ENCODE measurements at places on chromosomes 12 and 14.

GRCh38 chr12:46560089-46560488 is 187.5 kb upstream of the SLC38A2 start:
- DNase-seq, result no peak

DNA sequence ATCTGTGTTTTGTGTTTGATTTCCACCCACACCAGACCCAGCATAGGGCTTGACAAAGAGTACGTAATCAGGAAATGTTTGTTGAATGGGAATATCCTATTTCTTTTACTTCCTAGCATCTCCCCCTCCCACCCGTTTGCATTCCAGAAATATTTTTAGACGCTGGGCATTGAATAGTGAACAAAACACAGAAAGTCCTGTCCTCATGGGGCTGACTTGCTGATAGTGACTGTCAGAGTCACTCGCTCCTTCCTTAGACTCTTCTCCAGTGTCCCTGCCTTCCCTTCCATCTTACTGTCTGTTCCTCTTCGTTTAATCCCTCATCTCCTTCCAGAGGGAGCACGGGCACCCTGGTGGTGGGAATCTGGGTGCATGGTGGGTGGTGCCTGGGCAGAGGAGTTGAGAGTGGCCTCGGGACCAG is 53.6 kb downstream of the SLC25A47 start:
- no peak for DNase-seq

GRCh38 chr12:78712834-78713481 is 151.6 kb upstream of the SYT1 start:
- DNase-seq, result no peak

DNA sequence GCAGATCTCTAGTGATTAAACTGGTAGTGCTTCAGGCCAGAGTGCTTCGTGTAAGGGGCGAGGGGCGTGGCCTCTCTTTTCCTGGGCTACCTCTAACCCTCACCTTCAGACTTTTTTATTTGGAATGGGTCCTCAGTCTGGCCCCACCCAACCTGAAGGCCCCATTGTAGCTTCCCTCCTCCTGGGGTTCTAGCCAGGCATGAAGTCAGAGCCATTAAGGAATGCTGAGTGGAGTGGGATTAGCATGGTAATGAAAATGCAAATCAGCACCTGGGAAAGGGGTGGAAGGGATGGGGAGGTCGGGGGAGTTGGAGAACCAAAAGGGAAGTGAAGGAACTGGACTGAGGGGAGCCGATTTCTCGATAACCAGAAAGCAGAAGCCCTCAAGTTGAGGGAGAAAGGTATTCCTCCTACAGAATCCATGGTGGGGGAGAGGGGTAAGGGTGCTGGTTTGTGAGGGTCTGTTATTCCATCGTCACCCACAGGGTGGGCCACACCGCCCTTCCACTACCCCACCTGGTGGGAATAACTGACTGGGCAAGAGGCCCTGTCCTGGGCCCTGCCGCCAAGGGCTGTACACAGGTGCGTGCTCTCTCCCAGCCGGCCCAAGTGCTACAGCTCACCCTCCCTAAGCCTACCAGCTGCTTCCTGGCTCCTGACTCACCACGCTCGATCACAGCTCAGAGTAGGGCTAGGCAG is 14.1 kb downstream of the ZFHX2 start:
- DNase-seq, result no peak

GRCh38 chr12:93698307-93699092 is 21.3 kb downstream of the CRADD start:
- no peak for DNase-seq

- no peak for DNase-seq
These were observed 367.8 kb downstream of the EMP1 start for GRCh38 chr12:13564266-13564810.

DNA sequence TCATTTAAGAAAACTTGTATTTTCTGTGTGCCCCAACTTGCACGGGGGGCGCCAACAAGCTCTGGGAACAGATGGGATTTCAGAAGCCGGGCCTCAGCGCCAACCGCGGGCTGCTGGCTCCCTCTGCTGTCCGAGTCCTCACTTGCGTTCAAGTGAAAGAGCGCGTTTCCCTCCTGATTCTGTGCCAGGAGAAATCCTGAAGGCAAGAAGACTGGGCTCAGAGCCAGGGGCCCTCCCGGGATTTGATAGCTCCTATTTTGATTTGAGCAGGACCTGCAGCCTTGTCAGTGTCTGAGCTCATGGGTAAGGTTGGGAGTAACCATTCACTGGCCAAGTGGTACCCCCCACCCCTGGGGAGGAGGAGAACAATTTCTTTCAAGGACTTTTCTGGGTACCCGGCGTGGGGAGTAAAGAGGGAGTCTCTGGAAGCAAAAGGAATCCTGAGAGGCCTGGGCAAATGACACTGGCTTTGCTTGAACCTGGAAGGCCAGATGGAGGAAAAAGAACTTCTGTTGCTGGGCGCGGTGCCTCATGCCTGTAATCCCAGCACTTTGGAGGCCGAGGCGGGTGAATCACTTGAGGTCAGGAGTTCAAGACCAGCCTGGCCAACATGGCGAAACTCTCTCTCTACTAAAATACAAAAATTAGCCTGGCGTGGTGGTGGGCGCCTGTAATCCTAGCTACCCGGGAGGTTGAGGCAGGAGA is 179.0 kb upstream of the RGS6 start:
- peak; percentile 55 for DNase-seq

DNA sequence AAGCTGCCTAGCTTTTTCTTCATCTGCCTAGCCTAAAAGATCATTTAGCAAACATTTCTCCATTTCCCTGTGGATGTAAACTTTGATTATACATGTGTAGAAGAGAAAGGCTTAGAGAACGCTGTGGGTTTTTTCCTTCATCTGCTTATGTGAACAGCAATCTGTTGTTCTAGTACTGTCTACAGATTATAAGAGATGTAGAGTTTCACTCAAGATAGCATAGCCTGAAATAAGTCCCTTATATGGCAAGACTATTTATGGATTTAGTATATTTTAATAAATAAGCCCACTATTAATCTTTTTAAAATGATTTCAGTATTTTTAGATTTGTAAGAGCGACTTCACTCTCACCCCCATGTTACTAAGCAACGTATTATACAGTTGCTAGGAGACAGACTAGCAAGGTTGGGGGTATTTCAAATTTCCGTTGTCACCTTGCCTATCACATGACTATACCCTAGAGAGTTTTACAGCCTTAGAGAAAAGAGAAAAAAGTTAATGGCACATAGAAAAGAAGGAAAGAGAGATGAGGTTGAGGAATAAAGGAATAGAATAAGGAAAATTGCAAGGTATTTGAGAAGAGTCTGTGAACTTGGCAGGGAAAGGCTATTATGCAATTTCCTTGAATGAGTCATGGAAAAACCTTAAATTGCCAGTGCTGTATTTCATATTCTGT is 12.2 kb upstream of the TUBA1A start:
- peak; percentile 63 for DNase-seq

DNA sequence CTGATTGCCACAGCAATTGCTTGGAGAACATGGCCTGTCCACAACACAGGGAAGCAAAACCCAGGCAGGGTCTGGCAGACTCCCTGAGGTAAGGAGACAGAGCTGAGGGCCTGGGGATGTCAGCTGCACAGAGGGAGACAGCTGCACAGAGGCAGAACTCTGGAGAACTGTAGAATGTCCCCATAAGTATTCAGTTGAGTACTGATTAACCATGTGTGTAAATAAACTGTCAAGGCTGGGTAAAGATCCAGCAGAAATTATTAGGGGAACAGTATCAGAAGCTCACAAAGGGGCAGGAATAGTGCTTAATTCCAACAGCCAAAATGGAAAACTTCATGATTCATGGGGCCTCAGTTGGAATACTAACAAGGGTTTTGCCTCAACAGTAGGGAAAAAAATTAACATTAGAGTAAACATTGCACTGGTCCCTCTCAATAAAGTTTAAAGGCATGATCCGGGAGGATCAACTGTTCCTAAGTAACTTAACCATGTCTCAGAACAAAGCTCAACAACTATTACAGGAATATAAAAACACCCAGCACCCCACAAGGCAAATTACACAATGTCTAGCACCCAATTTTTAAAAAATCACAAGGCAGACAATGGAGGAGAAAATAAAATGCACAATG is 201.3 kb upstream of the RASSF8 start:
- no peak for DNase-seq

DNA sequence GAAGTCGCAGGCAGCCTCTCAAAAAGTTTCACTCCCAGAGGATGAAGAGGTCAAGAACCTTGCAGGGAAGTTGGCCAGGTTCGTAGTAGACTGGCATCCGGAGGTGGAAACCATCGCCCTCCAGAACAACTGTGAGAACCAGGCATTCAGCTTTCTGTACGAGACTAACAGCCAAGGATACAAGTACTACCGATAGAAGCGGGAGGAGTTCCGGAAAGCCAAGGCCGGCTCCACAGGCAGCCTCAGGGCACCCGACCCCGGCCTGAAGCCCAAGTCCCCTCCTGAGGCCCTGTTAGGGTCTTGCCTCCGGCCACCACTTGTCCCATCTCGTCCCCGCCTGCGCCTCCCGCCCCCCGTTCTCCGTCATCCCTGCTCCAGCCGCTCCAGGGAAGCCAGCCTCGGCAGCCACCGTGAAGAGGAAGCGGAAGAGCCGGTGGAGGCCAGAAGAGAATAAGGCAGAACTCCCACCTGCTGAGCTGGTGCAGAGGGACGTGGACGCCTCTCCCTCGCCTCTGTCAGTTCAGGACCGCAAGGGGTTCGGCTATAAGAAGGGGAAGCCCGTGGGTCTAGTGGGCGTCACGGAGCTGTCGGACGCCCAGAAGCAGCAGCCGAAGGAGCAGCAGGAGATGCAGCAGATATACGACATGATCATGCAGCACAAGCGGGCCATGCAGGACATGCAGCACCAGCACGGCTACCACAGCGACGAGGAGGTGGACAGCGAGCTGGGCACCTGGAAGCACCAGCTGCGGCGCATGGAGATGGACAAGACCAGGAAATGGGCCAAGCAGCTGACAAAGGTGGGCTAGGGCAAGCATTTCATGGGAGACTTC is 366.8 kb upstream of the ATXN7L3B start:
- DNase-seq, result no peak

GRCh38 chr12:50572760-50573159 is 68.0 kb downstream of the DIP2B start:
- DNase-seq, result no peak

GRCh38 chr12:176321-177181 is 37.4 kb downstream of the SLC6A12 start:
- DNase-seq, result no peak

DNA sequence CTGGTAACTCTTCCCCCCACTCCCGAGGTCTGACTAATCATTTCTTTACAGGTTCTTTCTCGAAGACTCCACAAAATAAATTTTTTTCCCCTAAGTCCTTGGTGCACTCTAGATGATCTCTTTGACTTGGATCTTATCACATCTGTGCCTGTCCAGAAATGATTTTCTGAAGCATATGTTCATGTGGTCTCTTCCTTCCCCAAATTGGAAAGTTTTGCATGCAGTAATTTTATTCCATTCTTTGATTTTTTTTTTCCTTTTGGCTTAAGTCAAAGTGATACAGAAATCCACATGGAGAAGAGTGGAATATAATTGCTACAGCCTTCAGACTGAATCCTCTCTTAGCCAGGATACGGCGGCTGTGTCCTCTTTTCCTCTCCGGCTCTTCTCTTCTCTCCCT is 213.3 kb downstream of the BMP4 start:
- no peak for DNase-seq

DNA sequence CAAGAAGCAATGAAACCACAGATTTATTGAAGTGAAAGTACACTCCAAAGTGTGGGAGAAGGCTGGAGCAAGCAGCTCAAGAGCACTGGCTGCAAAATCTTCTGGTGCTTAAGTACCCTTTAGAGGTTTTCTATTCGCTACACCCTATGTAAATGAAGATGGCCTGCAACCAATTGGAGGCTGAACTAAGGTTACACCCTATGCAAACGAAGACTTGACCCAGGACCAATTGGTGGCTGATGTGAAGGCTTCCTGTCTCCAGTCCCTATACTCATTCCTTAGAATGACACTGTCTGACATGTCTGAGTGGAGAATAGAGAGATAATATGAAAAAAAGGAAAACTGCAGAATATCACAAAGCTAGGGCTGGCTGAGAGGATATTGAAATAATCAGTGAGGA is 57.2 kb downstream of the ALG10B start:
- no peak for DNase-seq

- DNase-seq, result no peak
These were observed 112.5 kb downstream of the ALX1 start for GRCh38 chr12:85392508-85392907.

GRCh38 chr12:100845095-100845494 is 50.5 kb downstream of the ANO4 start:
- no peak for DNase-seq

- DNase-seq, result no peak
These were observed 446.5 kb downstream of the ADAMTS20 start for GRCh38 chr12:43105426-43105981.

DNA sequence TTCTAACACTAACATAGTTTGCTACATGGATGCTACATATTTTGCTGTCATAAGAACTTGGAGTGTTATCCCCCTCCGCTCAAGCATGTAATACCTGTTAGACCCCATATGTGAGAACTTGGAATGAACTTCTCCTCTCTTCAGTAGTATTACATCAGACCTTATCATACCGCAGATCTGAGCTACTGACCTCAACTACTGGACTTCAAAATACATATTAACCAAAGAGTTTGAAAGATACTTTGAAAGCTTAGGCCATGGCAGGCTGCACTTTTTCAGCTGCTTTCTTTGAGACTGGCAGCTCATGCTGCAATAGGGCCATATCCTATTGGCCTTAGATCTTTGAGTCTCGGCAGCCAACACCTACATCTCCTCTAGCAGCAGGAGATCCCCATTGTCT is 74.8 kb downstream of the EEA1 start:
- DNase-seq, result no peak

DNA sequence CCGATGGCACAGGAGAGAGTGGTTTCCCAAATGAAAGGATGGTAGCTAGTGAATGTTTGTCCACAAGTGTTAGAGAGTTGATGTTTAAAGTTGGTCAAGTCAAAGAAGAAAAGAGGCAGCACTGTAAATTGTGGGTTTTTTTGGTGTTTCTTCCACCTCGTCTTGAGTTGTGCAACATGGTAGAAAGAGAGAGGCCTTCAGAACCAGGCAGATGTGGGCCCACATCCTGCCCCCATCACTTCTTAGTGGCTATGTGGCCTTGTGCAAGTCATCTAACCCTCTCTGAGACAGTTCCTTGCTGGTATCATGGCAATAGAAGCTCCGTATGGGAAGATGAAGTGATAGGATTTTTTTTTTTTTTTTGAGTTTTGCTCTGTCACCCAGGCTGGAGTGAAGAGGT is 60.8 kb downstream of the NDUFA12 start:
- DNase-seq, result no peak

DNA sequence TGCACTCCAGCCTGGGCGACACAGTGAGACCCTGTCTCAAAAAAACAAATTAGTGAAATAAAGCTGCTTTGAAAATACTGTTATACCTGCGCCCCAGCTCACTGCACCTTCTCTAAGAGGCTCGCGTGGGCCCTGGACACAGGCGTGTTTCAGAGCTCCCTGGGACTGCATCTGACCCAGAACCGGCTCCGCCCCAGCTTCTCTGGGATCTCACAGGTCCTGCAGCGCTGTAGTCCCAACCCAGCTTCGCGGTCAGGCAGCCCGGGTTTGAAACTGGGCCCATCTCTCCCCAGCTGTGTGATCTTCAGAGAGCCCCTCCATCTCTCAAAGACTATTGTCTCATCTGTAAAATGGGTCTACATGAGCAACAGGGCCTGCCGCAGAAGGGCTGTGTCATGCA is 7.5 kb downstream of the RIMBP2 start:
- no peak for DNase-seq
